DND-41 (cell line): ENCODE measurements at places on chromosomes 4 and X.
A peak's percentile ranks its signal among the peaks of the same experiment; 100 is the strongest.

- DNase-seq: peak; percentile 90
Observed at GRCh38 chrX:71107762-71108360, 1.3 kb upstream of the CXorf65 start.

DNA sequence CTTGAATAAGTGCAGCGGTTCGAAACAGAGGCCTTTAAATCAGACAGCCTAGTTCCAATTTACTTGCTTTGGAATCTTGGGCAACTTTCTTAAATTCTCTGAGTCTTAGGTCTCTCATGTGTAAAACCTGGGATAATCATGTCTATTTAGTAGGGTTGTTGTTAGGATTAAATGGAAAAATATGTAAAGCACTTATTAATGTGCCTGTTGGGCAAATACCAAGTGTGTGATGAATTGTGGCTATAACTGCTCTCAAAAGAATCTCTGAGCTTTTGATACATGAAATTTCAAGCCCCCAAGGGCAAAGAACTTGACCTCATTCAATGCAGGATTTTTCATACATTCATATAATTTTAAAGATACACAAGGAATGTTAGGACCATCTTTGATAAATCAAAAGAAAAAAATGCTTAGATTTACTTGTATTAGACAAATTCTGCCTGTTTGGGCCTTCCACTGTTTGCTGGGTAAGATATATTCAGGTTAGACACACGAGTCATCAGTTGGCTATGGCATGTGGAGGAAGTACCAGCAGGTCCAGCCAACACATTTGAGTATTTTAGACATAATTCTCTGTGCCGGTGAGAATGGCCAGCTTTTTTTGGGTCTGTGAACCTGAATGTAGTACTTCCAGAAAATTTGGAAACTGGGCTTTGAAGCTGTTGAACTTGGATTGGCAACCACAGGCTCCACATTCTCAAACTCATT is 241.4 kb upstream of the CNKSR2 start:
- no peak for DNase-seq

DNA sequence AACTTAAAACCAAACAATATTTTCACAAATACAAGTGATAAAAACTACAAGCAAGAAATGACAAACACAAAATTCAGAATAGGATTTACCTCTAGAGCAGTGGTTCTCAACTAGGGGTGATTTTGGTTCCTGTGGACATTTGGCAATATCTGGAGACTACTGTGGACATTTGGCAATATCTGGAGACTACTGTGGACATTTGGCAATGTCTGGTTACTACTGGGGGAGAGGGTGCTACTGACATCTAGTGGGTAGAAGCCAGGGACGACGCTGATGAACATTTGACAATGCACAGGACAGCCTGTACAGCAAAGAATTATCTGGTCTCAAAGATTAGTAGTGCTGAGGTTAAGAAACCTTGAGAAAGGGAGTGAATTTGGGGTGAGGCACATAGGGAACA is 169.8 kb downstream of the CLCN4 start:
- no peak for DNase-seq

GRCh38 chr4:142781114-142781513 is 65.0 kb downstream of the INPP4B start:
- DNase-seq: no peak

DNA sequence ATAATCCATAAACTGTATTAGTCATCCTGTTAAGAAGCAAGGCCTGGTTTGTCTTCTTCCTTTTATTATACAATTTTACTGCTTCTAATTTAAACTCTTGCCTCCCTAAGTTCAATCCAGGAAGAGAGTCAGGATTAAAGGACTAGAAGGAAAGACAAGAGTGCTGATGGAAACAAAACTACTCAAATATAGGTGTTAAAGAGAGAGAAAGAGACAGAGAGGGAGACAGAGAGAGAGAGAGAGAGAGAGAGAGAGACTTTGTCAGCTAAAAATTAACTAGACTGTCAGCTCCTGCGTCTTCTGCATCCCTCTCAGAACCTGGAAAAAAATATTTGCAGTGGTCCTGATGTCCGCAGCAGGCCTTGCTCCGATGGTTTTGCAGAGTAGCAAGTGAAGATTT is 13.5 kb upstream of the FGG start:
- no peak for DNase-seq

DNA sequence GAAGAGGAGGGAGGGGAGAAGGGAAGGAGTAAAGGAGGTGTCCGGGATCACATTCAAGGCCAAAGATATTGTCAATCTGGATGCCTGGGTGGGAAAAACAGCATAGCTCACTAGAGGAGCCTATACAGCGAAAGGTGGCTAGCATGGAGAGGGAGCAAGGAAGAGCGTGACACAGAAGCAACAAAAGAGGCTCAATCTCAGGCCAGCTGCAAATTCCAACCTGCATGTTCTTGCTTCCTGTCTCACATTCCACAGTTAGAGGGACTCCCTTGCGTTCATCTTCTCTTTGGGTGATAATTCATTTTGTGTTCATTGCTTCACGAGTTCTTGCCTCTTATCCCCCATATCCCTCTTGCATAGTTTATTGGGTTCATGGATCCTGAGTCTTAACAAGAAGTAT is 3.0 kb upstream of the CLNK start:
- no peak for DNase-seq

DNA sequence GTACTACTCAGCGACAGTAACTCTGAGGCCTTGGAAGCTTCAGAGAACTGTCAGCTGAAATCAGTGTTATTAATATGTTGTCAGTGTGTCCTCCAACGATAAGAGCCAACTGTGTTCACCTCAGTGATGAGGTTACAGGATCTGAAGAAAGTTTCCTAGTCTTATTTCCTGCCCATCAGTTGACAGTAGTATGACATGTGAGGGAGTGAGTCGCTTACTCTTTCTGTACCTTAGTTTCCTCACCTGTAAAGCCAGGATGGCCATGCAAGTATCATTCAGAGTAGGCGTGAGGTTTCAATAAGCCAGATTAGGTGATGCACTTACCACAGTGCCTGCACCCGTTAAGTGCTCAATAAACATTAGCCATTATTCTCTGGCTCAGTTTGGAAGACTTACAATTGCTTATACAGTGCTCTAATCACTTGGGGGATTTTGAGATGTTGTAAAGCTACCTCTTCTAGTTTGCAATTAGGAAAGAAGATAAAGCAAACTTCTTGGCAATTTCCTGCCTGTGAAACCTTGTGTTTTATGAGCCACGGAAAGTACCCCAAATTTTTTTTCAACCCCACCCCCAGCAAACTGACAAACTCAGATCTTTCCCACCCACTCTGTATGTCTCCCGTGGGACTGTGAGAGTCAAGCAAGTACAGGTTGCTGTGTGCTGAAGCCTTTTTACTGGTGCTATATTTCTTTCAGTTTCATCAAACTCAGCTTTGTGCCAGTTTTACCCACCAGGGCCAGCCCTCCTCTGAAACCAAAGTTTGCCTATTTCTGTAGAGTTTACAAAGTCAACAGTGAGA is 62.2 kb downstream of the ANXA3 start:
- peak; percentile 48 for DNase-seq

DNA sequence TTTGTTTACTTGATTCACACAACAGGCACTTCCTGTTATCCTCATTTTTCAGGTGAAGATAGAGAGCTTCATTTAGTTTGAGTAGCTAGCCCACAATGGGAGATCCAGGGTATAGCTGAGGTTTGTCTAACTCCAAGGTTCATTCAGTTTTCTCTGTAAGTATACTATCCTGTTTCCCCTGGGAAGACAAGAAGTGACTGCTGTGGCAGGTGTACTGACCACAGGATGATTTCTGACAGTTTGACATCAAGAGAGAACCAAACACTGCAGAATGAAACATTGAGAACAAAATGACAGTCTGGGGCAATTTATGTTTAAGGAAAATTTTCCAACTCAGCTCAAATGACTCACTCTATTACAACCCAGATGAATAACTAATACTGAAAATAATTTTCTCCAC is 958.0 kb downstream of the STPG2 start:
- DNase-seq: peak; percentile 39

DNA sequence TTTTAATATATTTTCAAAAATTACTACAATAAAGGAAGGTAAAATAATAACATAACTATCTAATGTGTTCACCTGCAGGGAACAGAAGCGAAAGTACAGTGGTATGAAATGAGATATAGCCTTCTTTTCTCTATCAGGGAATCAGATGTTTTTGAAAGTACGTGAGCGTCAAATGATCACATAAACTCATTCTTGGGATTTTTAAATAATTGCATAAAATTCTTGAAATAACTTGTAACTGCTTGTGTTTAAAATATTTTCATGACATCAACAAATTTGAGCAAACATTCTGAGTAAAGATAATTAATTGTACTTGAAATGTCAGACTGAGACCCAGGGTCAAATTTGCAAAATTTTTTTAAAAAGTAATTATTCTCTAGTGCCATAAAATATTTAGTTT is 193.5 kb upstream of the NEIL3 start:
- no peak for DNase-seq

DNA sequence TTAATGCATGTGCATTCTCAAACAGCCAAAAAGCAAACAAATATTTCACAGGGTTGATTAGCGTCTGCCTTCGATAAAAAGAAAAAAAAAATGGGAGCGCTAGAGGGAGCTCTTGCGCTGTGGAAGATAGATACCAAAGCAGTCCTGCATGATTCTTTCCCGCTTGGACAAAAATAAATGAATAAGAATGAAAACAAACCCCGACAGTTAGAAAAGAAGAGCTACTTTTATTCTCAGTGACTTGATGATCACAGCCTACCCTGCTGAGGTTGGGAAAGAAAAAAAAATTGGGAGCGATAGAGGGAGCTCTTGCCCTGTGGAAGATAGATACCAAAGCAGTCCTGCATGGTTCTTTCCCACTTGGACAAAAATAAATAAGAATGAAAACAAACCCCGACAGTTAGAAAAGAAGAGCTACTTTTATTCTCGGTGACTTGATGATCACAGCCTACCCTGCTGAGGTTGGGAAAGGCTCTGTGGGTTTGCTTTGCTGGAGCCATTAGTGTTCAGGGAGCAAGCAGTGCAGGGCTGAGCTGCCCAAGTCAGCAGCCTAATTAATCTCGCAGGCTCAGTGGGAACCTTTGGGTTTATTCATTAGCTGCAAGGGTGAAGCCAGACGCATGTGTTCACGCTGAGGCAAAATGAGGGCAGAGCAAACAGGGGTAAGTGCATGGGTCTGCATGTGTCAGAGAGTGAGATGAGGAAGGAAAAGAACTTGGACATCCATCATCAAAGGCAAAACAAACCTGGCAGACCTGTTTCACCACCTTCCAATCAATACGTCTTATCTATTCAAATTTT is 249.3 kb upstream of the PRKX start:
- no peak for DNase-seq

DNA sequence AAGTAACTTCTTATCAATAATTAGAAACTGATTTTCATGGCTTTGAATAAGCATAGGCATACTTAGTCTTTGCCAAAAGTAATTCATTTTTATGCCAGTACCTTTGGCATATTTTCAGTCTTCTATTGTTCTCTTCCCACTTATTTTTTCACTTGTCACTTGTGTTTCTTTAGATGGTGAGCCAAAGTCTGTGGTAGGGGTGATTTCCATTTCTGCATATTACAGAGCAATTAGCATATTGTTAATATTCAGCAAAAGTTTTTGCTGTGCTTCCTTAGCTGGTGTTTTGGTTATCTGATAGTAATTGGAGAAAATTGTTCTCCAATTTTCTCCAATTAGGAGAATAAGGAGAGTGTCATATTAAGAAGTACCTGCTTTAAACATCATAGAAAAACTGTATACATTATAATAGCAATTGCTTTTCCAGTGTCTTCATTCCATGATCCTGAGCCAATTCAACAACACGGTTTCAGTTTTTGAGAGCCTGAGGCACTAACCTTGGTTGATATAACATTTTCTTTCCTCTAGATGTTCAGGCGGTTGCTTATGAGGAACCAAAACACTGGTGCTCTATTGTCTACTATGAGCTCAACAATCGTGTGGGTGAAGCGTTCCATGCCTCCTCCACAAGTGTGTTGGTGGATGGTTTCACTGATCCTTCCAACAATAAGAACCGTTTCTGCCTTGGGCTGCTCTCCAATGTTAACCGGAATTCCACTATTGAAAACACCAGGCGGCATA is 64.7 kb downstream of the SMAD1 start:
- no peak for DNase-seq

DNA sequence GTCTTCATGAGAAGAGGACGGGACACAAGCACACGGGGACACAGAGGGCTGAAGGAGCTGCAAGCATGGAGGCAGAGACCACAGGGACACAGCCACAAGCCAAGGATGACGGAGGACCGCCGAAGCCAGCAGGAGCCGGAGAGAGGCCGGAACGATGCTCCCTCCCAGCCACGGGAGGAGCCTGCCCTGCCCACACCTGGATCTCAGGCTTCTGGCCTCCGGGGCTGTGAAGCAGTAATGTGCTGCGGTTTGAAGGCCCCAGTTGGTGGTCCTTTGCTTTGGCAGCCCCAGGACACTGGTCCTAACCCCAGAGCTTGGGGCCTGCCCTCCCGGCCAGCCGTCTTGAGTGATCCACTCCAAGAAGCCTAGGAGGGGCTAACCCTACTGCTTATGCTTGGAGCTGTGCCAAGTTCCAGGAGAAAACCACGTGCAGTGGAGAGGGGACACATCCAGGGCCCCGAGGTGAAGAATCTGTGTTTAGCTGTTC is 85.9 kb downstream of the HMX1 start:
- no peak for DNase-seq

- no peak for DNase-seq
Observed at GRCh38 chr4:156923525-156923924, 48.1 kb downstream of the PDGFC start.

- peak; percentile 16 for DNase-seq
Observed at GRCh38 chrX:51860679-51861078, 32.7 kb upstream of the MAGED1 start.

DNA sequence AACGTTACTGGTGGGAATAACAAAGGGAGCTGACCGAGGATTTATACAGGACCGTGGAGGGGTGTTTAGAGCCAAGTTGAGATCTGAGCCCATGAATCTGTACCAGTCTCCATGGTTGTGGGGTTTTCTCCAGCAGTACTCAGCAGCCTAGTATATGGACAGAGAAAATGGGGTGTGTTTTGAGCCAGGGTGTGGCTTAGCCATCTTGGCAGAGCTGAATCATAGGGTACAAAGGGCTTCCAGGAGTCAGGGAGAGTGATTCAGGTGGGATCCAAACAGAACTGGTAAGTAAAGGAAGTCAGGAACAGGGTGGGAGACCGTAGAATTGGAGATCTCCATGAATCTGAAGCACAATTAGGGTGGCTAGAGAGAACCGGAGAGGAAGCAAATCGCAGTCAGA is 7.4 kb upstream of the HPRT1 start:
- no peak for DNase-seq

- no peak for DNase-seq
Observed at GRCh38 chr4:1495416-1496115, 89.3 kb upstream of the NKX1-1 start.

DNA sequence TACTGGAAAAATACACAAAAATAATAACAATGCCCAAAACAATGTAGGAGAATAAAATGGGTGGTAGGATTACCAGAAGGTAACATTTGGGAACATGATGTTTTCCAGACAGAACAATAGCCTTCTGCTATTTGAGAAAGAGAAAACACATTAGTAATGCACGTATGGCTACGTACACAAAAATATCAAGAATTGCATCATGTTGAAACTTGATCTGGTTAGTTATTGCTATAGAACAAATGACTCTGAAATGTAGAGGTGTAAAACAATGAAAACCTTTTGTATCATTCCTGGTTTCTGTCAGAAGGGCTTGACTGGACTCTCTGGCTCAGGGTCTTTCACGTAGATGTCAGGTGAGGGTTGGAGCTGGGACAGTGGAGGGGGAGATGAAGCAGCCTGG is 1040.0 kb downstream of the FAT4 start:
- no peak for DNase-seq
